ENCODE measurements at places on chromosomes 6 and 20. TPM values are rescaled to one million over a fixed set of nuclear protein-coding genes. Genes with fewer than 3 reads are reported as not detected.

The XRN2 gene
- 135 TPM for total RNA-seq

The KCNQ2 gene
- total RNA-seq, result not detected

The EEF1A2 gene
- 0.33 TPM for total RNA-seq

The LHFPL5 gene
- total RNA-seq, result not detected

The GMPR gene
- total RNA-seq, result 8.1 TPM

The MMUT gene
- 27.9 TPM for total RNA-seq

The LINC00237 gene
- not detected for total RNA-seq

The LTB gene
- not detected for total RNA-seq

The LPA gene
- total RNA-seq, result not detected

The MUCL3 gene
- not detected for total RNA-seq

The BTNL2 gene
- not detected for total RNA-seq

The TCF21 gene
- 1.9 TPM for total RNA-seq

The TMEM74B gene
- not detected for total RNA-seq

The FUT9 gene
- not detected for total RNA-seq

The AGPAT4 gene
- total RNA-seq, result 10.9 TPM

The WFDC10B gene
- total RNA-seq, result not detected

The COX4I2 gene
- not detected for total RNA-seq

The SMLR1 gene
- total RNA-seq, result not detected

The ADGRB3 gene
- total RNA-seq, result under 0.01 TPM

The KHDC1 gene
- 3.9 TPM for total RNA-seq

The ZNF311 gene
- total RNA-seq, result 1.7 TPM

The OGFRL1 gene
- 11.0 TPM for total RNA-seq

The MDFI gene
- 1.2 TPM for total RNA-seq

The EPPIN gene
- total RNA-seq, result not detected

The HNF4A gene
- not detected for total RNA-seq

The PPIL6 gene
- 5.0 TPM for total RNA-seq

The ADGB gene
- total RNA-seq, result not detected

The F13A1 gene
- total RNA-seq, result under 0.01 TPM

The VGLL2 gene
- total RNA-seq, result not detected

The PTCHD4 gene
- 1.5 TPM for total RNA-seq

The C20orf204 gene
- total RNA-seq, result 1.2 TPM

The TDRD6 gene
- total RNA-seq, result 0.12 TPM

The KHDRBS2 gene
- not detected for total RNA-seq

The IPCEF1 gene
- total RNA-seq, result under 0.01 TPM

The PGC gene
- total RNA-seq, result not detected

The SCGN gene
- total RNA-seq, result not detected

The TXLNB gene
- total RNA-seq, result 0.37 TPM

The ARG1 gene
- not detected for total RNA-seq

The ZBTB9 gene
- total RNA-seq, result 5.7 TPM

The KCNK16 gene
- not detected for total RNA-seq

The SYCP2L gene
- not detected for total RNA-seq

The LTV1 gene
- 25.5 TPM for total RNA-seq

The NFATC2 gene
- total RNA-seq, result not detected

The TUBB2B gene
- 0.89 TPM for total RNA-seq

The ACTL10 gene
- 2.1 TPM for total RNA-seq

The C20orf202 gene
- 0.12 TPM for total RNA-seq

The SSTR4 gene
- total RNA-seq, result not detected

The KIAA1755 gene
- total RNA-seq, result 0.66 TPM

The SLC22A16 gene
- not detected for total RNA-seq

The PRSS16 gene
- 0.11 TPM for total RNA-seq

The THBS2 gene
- 425 TPM for total RNA-seq

The RAET1E gene
- total RNA-seq, result 0.11 TPM

The TSBP1 gene
- not detected for total RNA-seq

The CHRNA4 gene
- total RNA-seq, result not detected

The NKAIN4 gene
- total RNA-seq, result not detected

The SIRPB1 gene
- total RNA-seq, result 0.25 TPM

The SLC35F1 gene
- total RNA-seq, result 0.12 TPM

The STMN3 gene
- 43.9 TPM for total RNA-seq

The TMC2 gene
- not detected for total RNA-seq

The FAXC gene
- 1.2 TPM for total RNA-seq

Measured in uterine smooth muscle cell (primary cell).